Fibroblast of skin of abdomen (primary cell): ENCODE measurements at places on chromosomes 16 and 17.

DNA sequence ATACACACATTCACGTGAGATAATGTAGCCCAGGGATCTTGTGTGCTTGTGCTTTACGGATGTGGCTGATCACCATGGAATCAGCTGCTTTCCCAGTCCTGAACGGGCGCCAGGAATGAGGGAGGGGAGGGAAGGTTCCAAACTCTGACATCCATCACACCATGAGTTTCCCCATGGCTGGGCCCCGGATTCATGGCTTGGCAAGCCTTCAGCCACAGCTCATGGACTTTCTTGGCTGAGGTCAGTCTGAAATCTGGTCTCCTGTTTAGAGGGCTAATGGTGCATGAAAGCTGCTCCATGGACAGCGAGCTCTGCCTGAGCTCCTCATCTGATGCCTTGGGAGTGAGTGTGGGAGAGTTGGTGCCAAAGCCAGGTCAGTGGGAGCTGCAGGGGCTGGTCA is 767.6 kb upstream of the EEF2KMT start:
- DNase-seq: no peak

DNA sequence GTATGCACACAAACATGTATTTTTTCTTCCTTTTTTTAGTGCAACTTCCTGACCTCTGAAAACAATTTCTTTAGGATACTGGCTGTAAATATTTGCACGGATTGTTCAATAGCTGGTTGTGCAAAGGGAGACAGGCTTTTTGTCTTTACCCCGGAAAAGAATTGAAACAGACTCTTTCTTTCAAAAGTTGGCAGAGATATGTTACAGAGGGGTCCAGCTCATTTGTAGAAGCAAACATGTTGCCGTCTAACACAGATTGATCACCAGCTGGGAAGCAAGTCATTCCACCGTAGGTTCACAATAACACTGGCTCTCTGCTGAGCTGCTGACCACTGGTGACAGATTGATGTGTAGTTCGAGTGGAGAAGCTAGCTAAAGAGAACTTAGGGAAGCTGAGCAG is 130.9 kb downstream of the STX8 start:
- DNase-seq: no peak

GRCh38 chr17:36602924-36603384 is 1.6 kb downstream of the MRM1 start:
- DNase-seq: peak; percentile 70

DNA sequence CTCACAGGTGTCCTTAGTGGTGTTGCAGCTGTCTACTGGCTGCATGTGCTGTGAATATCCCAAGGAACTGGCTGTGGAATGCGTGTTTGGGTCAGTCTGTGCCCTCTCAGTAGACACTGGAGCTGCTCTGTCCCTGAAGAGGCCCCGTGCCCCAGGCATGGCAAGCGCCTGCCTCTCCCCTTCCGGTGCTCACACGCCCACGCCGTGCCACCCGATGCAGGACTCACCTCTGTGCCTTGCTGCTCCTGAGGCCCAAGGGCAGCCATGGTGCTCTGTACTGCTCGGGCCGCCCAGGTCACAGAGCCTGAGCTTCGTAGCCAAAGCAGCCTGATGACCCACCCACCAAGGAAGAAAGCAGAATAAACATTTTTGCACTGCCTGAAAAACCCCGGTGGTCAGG is 10.0 kb downstream of the RGS11 start:
- DNase-seq: no peak

DNA sequence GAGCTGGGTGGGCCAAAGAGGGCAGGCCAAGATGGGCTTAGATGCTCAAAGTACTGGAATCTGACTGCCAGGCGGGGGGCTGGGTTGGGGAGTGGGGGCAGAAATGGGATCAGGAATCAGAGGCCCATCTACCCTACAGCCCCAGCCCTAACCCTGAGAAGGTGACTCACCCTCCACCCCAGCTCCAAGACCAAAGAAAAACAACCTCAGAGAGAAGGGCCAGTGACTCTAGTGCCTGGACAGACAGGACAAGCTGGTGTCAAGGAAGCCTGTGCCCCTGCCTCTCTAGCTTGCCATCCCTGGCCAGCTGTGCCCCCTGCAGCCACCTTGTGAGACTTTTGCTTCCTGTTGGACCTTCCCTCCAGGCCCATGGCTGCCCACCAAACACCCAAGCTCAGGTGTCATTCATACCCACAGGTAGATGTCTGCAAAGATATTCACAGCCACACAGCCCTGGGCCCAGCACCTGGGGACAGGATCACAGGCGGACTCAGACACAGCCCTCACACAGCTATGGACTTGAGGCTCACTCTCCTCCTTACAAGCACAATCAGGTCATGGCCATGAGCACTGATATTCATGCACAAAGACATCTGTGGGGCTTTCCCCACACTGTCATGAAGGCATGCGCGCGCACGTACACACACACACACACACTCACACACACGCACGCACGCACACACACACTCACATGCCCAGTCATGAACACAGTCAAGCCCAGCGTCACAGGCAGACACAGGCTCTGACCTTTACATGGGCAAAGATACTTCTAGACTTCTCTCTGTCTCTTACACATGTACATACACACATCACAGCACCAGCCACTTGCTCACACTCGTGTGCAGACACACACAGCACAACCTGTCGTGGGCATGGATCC is 2.8 kb downstream of the WNT3 start:
- no peak for DNase-seq

DNA sequence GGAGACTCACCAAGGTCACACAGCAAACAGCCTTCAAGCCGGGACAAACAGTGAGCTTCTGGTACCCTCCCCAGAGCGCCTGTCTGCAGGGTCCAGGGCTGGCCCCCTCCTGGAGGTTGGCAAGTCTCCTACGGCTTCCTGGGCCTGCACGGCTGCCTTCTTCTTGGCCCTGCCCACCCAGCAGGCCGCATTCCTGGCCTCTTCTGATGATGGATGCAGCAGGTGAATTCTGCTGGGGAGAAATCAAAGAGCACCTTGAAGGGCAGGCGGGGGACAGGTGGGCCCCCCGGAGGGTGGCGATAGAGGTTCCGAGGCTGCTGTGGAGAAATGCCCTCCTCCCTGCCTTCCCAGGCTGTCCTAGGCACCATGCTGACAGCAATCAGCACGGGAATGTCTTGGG is 3.8 kb upstream of the NOS2 start:
- DNase-seq: no peak

DNA sequence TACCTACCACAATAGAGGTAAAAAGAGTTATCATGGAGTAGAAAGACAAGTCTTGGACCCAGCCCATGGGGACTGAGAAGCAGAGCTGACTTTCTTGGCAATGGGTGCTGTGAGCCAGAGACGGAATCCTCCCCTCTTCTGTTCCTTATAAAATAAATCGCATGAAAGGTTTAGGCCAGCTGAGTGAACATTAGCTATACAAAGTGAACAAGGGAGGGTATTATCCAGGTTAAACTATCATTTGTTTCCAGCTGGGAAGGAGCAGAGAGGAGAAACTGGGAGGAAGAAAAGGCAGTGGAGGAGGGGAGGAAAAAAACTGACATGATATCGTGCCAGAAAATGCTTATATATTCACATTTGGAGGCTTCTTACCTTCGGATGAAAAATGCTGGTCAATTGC is 13.3 kb upstream of the PAFAH1B1 start:
- no peak for DNase-seq

GRCh38 chr17:78862073-78863023 is 21.7 kb upstream of the USP36 start:
- DNase-seq: peak; percentile 95

- no peak for DNase-seq
Observed at GRCh38 chr16:88838566-88838965, 18.2 kb downstream of the GALNS start.

- DNase-seq: peak; percentile 76
Observed at GRCh38 chr17:57295526-57296023, 39.3 kb downstream of the MSI2 start.

DNA sequence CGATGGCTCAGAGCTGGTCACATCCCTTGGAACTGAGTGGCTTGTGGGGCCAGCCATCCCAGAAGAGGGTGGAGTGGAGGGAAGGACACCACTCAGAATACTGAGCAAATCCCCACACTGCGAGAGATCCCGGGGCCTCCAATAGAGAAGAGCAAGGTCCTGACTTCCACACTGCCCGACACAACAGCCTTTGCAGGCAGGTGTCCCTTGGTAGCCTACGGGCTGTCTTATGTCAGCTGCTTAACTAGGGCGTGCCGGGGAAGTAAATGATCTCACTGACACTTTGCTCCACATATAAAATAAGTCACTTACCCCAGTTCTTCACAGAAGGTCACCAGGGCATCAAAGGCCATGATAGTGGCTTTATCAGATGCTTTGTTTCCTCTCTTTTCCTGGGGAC is 16.1 kb downstream of the RECQL5 start:
- DNase-seq: no peak

DNA sequence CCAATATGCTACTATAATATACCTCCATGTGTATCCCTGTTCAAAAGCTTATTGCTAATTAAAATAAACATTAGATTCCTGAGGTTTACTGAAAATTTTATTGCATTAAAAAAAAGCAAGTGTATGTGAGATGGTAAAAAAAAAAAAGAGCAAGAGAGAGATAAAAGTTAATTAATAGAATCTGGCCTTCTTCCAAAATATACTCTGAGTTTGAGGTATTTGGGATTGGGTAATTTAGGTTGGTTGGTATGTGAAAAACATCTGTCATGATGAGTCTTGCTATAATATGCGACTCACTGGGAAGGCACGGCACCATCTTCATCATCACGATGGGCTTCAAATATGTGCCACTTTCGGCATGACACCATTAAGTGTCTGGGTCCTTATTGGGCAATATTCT is 711.1 kb upstream of the SOX9 start:
- peak; percentile 90 for DNase-seq

GRCh38 chr16:49876716-49877129 is 20.8 kb upstream of the ZNF423 start:
- DNase-seq: no peak

DNA sequence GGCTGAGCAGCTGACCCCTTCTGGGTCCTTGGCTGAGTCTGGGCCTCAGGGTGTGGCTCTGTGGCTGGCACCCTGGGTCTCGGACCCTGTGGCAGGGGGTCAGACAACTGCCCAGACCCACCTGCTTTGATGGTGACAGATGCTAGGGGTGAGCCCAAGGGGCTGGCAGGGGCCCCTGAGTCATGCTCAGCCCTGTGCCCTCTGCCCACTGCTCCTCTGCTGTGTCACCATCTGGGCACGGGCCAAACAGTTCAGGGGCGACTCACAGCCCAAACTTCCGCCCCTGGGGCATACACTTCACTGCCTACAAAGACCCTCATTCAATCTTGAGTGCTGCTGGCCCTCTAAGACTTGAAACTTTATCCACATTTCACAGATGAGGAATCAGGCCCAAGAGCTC is 5.7 kb downstream of the ADGRG1 start:
- peak; percentile 56 for DNase-seq

DNA sequence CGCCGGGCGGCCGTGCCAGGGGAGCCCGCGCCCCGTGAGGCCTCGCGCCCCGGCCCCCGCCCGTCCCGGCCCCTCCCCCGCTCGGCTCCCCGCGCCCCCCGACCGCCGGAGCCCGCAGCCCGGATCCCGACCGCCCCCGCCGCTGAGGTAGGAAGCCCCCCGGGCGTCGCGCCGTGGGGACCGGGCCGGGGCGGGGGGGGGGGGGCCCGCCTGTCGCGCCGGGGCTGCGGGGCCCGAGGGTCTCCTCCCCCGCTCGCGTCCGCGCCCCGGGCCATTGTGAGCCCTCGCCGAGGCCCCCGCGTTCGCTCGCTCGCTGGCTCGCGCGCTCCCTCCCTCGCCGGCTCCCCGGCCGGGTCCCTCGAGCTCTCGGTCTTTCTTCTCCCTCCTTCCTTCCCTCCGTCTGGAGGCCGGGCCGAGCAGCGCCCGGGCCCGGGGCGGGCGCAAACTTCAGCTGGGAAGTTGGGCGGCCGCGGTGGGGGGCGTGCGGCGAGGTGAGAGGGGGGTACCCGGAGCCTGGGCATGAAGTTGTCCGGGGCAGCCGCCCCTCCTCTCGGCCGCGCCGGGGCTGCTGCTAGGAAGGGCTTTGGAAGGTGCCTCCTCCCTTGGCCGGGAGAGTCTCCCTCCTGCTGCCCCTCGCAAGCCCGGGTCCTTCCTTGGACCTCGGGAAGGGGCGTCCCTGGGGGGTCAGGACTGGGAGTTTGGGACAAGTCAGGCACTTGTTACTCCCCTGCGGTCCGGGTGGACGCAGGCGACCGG is 419 bp downstream of the GLIS2 start:
- DNase-seq: no peak

DNA sequence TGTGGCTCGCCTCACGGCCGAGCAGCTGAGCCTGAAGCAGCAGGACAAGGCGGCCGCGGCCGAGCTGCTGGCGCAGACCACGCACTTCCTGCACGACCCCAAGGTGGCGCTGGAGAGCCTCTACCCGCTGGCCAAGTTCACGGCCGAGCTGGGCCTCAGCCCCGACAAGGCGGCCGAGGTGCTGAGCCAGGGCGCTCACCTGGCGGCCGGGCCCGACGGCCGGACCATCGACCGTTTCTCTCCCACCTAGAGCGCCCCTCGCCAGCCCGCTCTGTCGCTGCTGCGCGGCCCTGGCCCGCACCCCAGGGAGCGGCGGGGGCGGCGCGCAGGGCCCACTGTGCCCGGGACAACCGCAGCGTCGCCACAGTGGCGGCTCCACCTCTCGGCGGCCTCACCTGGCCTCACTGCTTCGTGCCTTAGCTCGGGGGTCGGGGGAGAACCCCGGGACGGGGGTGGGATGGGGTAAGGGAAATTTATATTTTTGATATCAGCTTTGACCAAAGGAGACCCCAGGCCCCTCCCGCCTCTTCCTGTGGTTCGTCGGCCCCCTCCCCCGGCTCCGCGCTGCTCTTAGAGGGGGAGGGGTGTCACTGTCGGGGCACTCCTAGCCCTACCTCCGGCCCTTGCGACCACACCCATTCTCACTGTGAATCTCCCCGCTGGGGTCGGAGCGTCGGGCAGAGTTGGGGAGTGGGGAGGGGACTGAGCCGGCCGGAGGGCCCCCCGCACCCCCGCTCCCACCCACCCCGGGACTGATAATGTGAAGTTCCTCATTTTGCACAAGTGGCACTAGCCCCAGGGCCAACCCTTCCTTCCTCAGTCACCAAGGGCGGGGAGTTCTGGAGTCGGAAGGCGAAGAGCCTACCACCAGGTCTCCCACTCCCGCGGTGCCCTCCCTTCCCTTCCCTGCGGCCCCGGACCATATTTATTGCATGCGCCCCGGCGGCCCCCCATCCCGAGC is 4.0 kb downstream of the HIC1 start:
- DNase-seq: peak; percentile 74

- peak; percentile 97 for DNase-seq
Observed at GRCh38 chr16:72474501-72475123, 302.7 kb upstream of the PMFBP1 start.

DNA sequence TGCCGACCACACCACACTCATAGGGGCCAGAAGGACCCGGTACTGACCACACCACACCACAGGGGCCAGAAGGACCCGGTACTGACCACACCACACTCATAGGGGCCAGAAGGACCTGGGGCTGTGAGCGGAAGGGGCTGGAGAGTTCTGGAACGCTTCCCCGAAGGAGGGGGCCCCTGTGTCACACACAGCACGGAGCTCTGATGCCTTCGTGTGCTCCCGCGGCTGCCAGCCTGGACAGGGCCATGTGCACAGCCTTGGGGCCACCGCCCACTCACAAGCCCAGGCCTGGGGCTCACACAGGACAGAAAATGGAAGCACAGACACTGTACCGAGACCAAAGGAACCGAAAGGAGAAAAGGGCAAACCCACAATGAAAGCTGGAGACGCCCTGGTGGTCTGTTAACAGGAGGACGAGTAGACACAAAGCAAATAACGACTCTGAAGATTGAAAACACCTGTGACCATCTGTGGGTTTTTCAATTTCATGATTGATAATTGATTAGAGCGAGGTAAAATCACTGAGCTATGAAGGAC is 106.5 kb upstream of the METRNL start:
- DNase-seq: no peak
